Left lobe of liver (tissue), 2 donors: ENCODE measurements at places on chromosomes 7 and 10. TPM values are rescaled to one million over a fixed set of nuclear protein-coding genes. Genes with fewer than 3 reads are reported as not detected.
A peak's percentile ranks its signal among the peaks of the same experiment; 100 is the strongest.

DNA sequence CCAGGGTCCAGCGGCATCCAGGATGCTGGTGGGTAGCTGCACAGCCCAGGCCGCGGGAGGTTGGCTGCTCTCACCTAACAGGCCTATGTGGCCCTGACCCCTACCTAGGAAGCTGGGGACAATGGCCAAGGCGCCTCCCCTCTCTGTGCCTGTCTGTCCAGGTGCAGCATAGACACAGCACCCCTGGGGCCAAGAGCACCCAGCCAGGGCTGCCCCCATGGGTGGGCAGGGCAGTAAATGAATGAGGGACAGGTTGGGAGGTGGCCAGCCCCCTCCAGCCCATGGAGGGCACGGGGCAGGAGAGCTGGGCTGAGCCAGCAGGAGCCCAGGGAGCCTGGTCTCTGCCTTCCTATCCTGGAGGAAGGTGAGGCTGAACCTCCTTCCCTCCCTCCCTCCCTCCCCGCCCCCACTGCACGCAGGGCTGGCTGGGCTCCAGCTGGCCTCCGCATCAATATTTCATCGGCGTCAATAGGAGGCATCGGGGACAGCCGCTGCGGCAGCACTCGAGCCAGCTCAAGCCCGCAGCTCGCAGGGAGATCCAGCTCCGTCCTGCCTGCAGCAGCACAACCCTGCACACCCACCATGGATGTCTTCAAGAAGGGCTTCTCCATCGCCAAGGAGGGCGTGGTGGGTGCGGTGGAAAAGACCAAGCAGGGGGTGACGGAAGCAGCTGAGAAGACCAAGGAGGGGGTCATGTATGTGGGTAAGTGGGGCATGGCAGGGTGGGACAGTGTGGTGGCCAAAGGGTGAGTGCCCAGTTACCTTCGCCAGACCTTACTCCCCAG lies at the start of gene SNCG:
TSS of gene SNCG (plus strand) at position 484 of the 785 bp plus-strand sequence. CDS start at position 583, 99 bp downstream.
- DNase-seq = peak; percentile 52

Gene CDK14
- 21.6 TPM for total RNA-seq

Gene SLC39A12
- 0.08 TPM for total RNA-seq

Gene AP4M1
- total RNA-seq = 4.5 TPM

GRCh38 chr7:45982907-45983719 lies 62.0 kb upstream of the IGFBP3 start:
- DNase-seq = no peak

- DNase-seq = no peak
These were observed 25.7 kb upstream of the NDST2 start for GRCh38 chr10:73837072-73837471.

DNA sequence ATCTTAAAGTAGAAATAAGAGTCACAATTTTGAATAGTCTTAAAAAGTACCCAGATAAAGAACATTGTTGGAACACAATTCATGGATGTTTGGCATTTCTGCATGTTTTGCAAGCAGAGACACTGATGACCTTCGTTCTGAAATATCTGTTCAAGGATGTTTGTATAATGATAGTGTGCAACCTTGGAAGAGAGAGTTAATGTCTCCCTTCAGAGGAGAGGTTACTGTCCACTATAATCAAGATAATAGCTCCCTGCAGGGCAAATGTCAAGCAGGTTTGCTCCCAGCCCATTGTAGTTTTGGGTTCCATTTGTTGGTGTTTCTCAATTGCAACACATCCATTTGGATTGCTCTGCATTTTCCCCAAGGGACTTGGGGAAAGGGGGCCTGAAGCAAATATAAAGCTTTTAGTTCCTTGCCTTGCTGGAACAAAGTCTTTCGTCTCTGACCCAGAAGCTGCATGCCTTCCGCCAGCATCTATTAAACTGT lies 45.2 kb downstream of the COL1A2 start:
- no peak for DNase-seq

Gene NANOS1
- total RNA-seq = 0.05 TPM

Gene MSS51
- 0.50 TPM for total RNA-seq

DNA sequence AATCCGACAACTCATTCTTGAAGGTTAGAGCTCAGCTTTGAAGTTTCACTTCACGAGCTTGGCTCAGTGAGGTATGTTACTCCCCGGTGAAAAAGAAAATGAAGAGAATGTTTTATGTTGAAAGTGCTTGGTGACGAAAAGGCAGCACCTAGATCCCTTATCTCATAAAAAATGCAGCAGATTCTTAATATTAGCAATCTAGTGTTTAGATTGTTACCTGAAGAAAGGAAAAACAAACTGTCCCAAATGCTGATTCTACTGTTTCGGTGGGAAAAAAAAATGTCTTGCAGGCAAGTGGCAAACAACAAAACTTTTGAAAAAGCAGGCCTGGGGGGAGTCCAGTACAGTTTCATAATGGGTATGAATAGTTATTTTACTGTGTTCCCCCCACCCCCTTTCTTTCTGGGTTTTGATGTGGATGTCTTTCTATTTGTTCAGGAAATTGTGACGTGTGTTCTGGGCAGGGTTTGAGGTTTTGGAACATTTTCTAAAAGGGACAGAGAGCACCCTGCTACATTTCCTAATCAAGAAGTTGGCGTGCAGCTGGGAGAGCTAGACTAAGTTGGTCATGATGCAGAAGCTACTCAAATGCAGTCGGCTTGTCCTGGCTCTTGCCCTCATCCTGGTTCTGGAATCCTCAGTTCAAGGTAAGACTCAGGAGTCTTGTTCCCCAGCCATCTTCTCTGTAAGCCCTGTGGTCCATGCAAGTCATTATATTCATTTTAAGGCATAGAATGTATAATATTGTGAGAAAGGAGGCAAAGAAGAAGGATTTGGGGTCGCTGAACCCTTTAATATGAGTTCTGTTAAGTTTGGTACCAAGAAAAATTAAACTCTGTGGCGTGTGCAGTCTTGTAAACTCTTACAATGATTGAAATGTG lies at the start of gene SRGN:
TSS of gene SRGN (plus strand) at position 514 of the 881 bp plus-strand sequence. CDS start at position 569, 55 bp downstream.
- DNase-seq = peak; percentile 61

DNA sequence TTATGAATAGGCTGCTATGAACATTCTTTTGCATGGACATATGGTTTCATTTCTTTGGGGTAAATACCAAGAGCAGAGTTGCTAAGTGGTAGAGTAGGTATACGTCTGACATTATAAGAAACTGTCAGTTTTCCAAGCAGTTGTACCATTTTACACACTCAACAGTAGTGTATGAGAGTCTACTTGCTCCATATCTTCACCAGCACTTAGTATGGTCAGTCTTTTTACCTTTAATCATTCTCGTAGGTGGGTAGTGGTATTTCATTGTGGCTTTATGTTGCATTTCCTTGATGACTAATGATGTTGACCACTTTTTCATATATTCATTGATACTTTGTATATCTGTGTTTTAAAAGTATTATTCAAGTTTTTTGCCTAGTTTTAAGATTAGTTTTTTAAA lies 45.1 kb downstream of the POU6F2 start:
- no peak for DNase-seq

GRCh38 chr10:102422545-102423129 lies 2.0 kb downstream of the FBXL15 start:
- peak; percentile 88 for DNase-seq

GRCh38 chr7:108073305-108074070 lies 56.7 kb downstream of the LAMB4 start:
- DNase-seq = no peak

Gene CALHM3
- not detected for total RNA-seq

- no peak for DNase-seq
These were observed 219.5 kb upstream of the PHYHIPL start for GRCh38 chr10:58956926-58957325.

GRCh38 chr7:140214075-140214684 lies 37.4 kb upstream of the KDM7A start:
- no peak for DNase-seq

Gene OPALIN
- total RNA-seq = not detected

- no peak for DNase-seq
These were observed 33.5 kb downstream of the REEP3 start for GRCh38 chr10:63554657-63555056.

DNA sequence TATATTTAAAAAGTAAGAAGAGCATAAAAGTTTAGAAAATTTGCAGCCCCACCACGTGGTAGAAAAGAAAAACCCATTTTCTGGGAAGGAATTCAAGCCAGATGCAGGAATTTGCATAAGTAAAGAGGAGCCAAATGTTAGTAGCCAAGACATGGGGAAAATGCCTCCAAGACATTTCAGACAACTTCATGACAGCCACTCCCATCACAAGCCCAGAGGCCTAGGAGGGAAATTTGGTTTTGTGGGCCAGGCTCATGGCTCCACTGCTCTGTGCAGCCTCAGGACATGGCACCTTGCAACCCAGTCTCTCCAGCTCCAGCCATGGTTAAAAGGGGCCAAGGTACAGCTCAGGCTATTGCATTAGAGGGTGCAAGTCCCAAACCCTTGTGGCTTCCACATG lies 411.9 kb downstream of the THSD7A start:
- no peak for DNase-seq

GRCh38 chr7:85693326-85693725 lies 506.5 kb upstream of the SEMA3D start:
- DNase-seq = no peak

GRCh38 chr10:1089017-1089689 lies 33.0 kb downstream of the WDR37 start:
- no peak for DNase-seq

GRCh38 chr7:11858622-11859302 lies 26.8 kb upstream of the THSD7A start:
- DNase-seq = no peak

- DNase-seq = no peak
These were observed 14.1 kb downstream of the ESYT2 start for GRCh38 chr7:158815083-158815799.

Gene PAX4
- not detected for total RNA-seq
